ENCODE measurements at places on chromosomes 3 and 15.

DNA sequence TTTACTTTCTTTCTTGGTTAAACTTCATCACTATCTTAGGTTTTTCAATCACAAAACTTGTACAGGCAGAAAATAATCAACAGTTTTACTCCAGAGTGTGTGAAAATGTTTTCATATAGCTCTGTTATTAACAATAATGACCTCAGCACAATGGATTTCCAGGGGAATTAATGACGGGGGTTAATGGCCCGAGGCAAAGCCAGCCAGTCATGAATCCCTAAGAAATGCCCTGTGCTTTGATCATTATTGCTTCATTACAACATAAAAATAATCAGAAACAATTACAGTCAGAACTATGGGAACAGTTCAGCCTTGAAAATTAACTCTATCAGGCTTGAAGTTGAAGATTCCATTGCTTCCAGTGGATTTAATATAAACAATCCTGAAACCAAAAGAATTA lies 875.4 kb downstream of the ROBO2 start:
- DNase-seq = no peak

DNA sequence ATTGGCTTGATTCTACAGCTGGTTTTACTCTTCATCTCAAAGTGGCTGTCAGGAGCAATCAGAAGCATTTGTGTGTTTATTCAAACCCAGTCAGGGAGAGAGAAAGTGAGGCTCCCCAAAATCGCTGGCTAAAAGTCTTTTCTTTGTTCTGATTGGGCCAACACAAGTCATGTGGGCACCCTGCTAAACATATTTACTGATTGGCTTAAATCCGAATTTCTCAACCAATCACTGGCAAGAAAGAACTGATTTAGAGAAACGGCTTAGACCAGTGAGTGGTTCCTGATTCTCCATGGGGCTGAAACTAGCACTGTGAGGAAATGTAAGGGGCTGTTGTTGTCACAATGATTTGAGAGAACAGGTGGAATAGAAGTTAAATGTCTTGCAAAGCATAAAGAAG lies 98.9 kb upstream of the PDZRN3 start:
- no peak for DNase-seq

DNA sequence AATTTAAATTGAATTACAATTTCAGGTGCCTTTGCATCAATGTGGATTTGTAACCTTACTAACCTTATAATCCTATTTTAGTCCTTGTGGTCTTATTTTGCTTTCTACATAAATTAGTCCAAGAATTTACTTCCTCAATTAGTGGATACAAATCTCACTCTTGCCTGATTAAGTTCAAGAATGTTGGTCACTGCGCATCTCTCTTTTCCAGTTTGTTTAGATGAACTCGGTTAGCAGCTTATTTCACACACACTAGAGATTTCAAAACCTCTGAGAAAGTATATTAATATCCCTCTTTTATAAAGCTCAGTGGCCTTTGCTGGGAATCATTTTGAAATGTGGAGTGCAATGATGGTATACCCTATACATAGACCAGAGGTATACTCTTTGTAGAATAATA lies 243.4 kb downstream of the DTWD1 start:
- no peak for DNase-seq

DNA sequence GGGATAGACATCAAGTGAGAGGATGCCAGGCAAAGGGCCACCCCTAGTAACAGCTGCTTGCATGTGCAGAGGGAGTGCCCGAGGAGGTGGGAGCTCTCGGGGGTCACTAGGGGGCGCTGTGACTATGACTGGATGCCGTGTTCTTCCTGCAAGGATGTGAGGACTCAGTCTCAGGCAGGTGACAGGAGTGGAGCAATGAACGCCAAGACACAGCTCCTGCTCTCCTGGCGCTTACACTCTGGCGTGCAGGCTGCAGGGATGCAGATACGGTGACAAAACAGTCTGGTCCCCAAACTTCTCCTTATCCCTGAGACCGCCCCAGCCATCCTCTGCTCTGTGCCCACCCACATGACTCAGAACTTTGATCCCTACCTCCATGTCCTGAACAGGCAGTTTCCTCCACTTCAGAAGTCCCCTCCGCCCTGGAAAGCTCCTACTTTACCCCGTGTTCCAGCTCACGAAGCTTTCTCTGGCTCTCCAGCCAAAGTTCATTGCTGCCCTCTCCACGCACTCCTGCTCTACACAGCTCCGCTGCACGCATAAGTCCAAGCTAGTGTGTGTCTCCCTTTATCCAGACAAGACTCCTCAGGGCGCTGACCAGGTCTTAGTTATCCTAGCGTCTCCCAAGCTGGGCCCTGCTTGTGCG lies 14.7 kb downstream of the RHOV start:
- peak; percentile 69 for DNase-seq

GRCh38 chr15:60299452-60300047 lies 98.2 kb downstream of the ANXA2 start:
- DNase-seq = no peak

- peak; percentile 94 for DNase-seq
These were observed 103.5 kb upstream of the SLC7A14 start for GRCh38 chr3:170689296-170689829.

GRCh38 chr15:67750371-67750770 lies 74.9 kb upstream of the SKOR1 start:
- DNase-seq = no peak

GRCh38 chr15:80823120-80823519 lies 44.0 kb downstream of the CEMIP start:
- DNase-seq = no peak

DNA sequence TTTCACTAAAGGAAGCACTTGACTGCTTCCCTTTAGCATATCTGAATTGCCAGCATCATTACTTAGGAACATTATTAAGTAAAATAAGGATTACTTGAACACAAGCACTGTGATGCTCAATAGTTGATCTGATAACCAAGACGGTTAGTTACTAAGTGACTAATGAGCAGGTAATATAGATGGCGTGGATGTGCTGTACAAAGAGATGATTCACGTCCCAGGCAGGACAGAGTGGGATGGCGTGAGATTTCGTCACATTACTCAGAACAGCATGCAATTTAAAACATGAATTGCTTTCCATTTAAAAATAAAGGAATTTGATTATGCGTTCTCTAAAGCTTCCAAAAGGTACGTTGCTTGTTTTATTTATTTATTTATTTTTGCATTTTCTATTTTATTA lies 240.0 kb upstream of the ARHGEF26 start:
- no peak for DNase-seq

GRCh38 chr3:106965307-106965706 lies 411.9 kb upstream of the CCDC54 start:
- DNase-seq = no peak

DNA sequence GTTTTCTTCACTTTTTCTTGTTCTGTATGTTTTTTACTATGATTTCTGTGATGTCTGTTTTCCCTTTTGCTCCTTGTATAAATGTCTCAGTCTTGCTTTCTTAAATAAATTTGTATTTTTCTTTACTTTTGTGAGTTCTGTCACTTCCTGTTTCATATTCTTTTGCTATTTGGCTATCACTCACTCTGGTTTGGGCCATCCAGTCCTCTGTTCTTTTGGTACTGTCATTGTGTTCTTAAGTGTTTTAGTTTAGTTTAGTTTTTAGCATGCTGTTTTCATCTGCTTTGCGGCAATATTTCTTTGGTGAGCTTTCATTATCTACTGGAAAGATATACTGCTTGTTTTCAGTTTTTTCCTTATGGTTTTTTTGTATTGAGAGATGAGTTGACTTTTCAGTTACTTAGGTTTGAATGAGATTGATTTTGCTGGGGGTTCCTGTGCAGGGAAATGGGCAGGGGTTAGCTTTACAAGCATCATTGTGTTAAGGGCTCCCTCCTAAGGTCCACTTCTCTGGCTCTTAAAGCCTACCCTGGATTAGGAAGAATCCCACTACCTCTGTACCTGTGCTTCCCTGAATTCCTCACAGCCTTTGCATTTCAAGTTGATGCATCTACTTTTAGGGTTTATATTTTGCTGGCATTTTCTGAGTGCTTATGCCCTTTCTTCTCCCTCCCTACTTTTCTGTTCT lies 35.1 kb downstream of the PDCD6IP start:
- no peak for DNase-seq

DNA sequence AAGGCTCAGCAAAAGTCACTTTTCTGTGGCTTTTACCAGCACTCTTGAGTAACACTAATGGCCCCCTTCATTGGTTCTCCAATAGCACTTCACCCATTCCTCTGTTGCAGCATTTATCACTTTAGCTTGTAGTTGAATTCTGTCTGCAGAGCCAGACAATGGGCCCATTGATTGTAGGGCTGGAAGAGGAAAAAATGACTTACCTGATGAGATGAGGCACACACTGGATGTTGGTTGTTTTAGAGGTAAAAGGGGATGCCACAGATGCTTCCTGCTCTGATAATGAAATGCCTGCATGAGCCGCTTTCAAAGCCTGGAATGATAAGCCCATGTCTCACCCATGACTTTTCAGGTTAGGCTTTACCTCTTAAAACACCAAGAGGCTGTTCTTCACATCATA lies 64.3 kb downstream of the PLAAT1 start:
- DNase-seq = no peak

- no peak for DNase-seq
These were observed 41.1 kb downstream of the NGRN start for GRCh38 chr15:90306560-90306959.

GRCh38 chr3:35724106-35724505 lies 84.8 kb downstream of the ARPP21 start:
- no peak for DNase-seq

DNA sequence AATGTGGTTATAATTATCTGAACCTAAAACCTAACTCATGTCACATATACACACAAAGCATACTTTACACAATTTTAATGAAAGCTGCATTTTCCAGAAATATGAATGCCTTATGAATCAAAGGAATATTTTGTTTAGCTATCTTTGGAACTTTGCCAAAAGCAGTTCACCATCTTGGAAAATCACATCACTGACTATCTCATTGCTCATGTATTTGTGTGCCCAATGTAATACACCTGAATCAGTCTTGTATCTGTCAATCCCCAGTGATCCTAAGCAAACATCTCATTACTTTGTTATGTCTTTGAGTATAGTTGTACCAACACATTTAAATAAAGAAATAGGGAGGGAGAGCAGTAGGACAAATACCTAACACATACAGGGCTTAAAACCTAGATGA lies 15.6 kb upstream of the CD47 start:
- no peak for DNase-seq

- no peak for DNase-seq
These were observed 373.4 kb downstream of the OCA2 start for GRCh38 chr15:27725731-27726130.

GRCh38 chr15:92430069-92430440 lies 36.4 kb downstream of the ST8SIA2 start:
- DNase-seq = no peak

- no peak for DNase-seq
These were observed 140.7 kb downstream of the LIPC start for GRCh38 chr15:58572521-58572920.

DNA sequence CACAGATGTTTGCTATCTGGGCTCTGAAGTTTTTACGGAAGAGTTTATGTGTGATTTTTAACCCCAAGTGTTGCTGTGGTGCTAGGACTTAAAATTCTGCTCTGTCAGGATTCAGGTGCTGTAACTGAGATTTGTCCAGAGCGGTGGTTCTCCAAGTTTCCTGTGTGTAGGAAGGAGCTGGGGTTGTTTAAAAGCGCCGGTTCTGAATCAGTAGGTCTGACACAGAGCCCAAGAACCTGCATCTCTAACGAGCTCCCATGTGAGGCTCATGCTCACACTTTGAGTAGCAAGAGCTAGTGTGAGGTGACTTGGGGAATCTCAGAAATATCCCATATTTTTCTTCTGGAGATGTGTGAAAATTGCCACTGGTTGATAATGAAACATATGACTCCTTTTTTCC lies 325.5 kb downstream of the SATB1 start:
- peak; percentile 54 for DNase-seq

DNA sequence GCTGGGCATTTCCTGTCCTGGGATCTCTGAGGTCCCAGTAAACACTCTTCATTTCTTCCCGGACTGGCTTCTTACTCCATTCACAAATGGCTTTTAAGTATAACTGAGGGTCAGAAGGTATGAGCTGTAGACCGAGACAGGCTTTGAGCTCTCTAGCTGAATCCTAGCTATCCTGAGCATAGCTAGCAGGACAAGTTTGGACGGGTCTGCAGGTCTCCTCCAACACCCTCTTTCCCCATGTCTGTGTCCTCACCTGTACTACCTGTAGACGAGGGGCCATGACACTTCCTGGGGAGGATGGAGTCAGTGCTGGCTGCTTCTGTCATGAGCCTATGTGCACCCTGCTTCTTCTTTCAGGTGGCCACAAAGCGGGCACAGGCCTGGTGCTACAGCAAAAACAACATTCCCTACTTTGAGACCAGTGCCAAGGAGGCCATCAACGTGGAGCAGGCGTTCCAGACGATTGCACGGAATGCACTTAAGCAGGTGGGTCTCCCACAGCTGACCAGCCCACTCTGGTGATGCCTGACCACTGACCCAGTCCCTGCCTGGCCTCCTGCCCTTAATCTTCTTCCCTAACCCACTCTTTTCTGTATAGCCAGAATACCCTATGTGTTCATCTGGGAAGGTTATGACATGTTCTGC lies 72.1 kb upstream of the ACAD9 start:
- DNase-seq = no peak

GRCh38 chr15:40252141-40252437 lies 13.2 kb downstream of the PAK6 start:
- no peak for DNase-seq

- DNase-seq = peak; percentile 39
These were observed 16.2 kb downstream of the CCDC33 start for GRCh38 chr15:74252291-74252690.

Data from A172 (cell line).